OCI-M1 (cell line): ENCODE measurements at places on chromosomes 2 and 18.
A peak's percentile ranks its signal among the peaks of the same experiment; 100 is the strongest.

GRCh38 chr2:209988010-209988409, 14.4 kb upstream of the RPE start:
- peak; percentile 88 for DNase-seq

GRCh38 chr2:193810533-193810932, 1615.8 kb upstream of the TMEFF2 start:
- DNase-seq = no peak

GRCh38 chr2:148794558-148794957, 80.5 kb upstream of the KIF5C start:
- DNase-seq = no peak

GRCh38 chr2:18435426-18436037, 124.9 kb downstream of the RDH14 start:
- peak; percentile 80 for DNase-seq

- DNase-seq = no peak
Measured at GRCh38 chr2:121052521-121052920, 232.5 kb downstream of the TFCP2L1 start.

DNA sequence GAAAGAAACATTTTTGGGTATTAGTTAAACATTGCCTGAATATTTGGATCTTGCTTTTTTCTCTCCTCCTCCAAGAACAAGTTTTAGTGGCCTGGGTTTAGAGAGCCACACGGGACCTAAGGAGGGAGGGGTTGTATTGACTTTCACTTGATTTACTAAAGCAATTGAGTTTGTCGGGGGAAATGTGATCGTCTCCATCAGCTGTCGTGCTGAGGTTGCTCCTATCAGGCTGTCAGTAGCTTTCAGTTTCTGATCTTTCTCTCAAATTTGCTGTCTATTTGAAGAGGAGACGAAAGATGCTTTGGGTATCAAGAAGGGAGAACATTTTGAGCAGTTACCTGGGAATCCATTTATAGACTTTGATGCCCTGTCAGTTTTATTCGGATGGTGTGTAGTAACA, 106.0 kb downstream of the SETBP1 start:
- no peak for DNase-seq

GRCh38 chr2:104825124-104825865, 28.6 kb upstream of the POU3F3 start:
- no peak for DNase-seq

- peak; percentile 56 for DNase-seq
Measured at GRCh38 chr18:75211002-75211621, 515 bp downstream of the TSHZ1 start.

DNA sequence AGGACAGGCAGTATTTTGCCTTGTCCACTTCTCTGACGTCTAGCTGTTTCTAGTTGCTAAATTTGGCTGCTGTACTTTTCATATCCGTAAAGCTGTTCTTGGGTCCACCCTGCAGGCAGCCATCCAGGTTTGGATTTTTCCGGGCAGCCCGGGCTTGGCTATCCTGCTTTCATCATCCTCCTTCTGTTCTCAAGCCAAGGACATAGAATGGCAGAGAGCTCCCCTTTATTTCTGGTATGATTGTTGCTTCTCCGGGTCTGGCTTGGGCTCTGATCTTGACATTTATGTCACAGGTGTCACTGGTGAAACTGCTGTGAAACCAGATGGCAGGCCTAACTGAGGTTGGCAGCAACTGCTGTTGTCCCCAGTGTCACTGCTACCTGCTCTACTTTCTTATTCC, 35.5 kb downstream of the SCN2A start:
- DNase-seq = no peak

- DNase-seq = no peak
Measured at GRCh38 chr2:161044921-161045320, 115.3 kb upstream of the TANK start.

DNA sequence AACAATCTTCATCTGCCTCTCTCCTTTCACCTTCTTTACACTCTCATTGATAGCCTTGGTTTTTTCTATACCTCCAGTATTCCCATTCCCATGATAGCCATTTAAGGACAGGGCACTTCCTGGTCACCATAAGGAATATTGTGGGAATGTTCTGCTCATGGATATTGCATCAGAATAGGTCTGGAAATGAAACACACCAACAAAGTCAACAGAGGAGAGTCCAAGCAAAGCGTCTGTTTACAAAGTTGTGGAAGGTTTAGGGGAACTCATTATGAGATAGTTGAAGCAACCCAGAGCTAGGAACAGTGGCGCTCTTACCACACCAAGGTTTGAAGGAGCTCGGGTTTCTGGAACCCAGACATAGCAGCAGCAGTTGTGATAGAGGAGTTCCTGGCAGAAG, 150.3 kb upstream of the TNP1 start:
- no peak for DNase-seq

GRCh38 chr2:146597291-146597690, 1247.5 kb upstream of the ACVR2A start:
- no peak for DNase-seq

- DNase-seq = no peak
Measured at GRCh38 chr2:210517264-210517663, 39.1 kb upstream of the CPS1 start.

DNA sequence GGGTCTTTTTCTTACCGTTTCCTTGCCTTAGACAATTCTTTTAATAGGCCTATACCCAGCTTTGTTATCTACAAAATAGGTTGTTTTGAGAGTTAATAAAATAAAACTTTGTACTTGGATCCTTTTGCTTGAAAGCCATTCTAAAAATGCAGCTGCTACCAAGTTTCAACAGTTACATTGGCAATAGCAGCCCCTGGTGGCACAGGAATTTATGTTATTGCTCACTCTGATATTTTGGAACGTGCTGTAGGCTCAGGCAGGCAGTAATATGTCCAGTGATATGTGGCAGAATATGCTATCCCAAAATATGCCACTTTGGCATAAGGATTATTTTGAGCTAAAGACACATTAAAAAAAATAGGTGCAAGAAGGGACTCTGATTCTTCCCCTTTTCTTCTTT, 6.7 kb upstream of the COMMD1 start:
- peak; percentile 68 for DNase-seq

DNA sequence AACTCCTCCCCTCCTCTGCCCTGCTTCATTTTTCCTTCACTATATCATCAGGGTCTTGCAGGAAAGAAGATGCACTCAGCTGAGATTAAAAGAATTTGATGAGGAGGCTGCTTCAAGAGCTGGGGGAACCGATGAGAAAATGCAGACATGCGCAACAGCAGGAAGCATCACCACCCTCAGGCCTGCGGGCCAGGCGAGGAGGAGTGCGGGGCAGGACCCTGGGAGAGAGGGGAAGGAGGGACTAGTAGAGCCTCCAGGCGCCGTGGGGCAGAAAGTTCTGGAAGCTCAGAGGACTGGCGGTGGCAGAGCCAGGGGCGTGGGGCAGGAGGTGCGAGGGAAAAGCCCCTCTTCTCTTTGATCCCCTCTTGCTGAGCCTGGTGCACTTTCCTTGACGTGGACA, 108.2 kb downstream of the CD226 start:
- no peak for DNase-seq

DNA sequence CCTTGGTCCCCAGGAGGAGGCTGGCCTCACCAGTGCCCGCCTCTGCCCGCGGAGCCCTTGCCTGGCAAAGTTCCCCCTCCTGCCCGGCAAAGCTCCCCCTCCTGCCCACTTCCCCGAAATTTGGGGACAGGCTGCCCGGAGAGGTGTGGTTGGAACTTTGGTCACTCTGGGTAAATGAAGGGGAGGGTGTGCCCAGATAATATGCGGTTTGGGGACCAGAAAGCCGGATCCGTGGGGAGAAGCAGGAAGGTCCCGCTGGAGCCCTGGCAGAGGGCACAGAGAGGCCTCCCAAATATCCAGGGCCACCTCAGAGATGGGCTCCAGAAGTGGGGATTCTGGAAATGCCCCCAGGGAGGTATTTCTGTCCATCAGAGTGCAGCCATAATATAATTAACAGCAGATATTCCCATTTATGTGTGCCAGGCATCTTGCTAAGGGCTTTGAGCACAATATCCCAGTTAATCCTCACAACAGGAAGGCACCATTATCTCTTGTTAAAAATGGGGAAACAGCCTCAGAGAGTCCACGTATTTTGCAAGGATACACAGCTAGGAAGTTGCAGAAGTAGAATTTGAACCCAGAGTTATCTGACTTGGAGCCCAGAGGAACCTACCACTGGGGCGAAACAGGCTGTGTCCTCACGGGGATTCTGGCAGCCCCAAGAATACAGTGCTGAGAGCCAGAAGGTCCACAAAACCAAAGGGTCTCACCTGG, 914 bp downstream of the STEAP3 start:
- no peak for DNase-seq

DNA sequence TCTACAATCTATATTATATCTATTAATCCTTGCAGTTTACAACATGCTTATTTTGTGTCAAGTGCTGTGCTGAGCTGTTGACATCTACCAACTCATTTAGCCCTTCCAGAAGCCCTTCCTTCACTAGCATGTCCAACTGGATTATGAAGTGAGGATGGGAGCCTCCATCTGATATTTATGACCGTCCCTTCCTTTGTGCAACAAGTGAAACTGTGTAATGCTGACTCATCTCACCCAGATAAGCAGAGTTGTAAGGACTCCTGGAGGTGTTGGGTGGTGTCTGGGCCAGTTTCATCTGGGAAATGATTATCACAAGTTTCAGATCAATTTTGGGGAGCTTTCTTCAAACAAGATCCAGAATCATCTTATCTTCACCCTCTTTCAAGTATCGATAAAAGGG, 156.6 kb upstream of the ETAA1 start:
- DNase-seq = peak; percentile 2

DNA sequence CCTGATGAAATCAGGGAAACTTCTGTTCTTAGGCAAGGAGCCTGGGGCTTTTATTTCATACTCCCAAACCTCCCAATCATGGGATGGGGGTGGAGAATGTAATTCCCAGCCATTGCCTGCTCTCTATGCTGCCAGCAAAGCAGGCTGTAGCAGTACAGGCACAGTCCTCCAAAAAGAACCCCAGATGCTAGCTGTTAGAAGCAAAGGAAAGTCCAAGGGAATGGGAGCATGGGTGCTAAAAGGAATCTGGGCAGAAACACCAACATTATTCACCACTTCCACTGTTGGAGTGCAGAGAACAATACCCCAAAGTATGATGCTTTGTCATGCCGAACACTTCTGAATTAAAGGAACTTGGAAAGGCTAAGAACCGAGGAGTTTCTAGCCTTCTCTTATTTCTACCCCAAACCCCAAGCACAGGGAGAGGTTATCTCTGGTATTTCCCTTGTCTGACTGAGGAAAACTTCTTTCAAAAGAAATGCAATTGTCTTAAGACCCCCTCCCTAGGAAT, 24.7 kb downstream of the MDH1 start:
- no peak for DNase-seq

DNA sequence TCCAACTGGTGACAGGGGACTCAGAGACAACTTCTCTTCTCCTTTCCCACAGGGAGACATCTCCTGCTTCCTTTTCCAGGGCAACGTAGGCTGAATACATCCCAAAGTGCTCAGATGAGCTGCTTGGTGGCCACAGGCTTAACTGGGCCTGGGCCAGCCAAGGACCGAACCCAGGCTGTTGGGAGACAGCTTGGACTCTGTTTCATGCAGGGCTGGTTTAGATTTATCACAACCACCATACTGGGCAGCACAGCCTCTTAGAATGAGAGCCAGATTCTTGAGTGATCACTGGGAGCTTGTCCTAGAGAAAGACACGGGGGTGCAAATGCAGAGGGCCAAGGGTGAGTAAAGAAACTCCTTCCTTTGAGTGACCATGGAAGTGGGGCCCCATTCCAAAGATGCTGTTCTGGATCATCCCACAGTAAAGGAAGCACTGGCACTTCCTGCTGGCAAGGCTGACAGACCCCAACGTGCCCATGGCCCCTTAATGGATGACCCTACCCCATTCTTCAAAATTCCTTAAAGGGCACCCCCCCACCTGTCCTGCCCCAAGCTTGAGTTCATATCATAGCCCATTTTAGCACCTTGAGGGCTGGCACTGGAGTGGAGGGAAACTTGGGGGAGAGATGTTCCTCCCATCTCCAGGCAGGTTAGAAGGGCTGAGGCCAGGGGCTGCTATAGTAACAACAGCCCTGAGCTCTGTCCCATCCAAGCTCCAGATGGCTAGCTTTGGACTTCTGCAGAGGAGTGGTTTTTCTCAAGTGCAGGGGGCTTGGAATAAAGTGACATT, 84.1 kb downstream of the CAPN13 start:
- no peak for DNase-seq

DNA sequence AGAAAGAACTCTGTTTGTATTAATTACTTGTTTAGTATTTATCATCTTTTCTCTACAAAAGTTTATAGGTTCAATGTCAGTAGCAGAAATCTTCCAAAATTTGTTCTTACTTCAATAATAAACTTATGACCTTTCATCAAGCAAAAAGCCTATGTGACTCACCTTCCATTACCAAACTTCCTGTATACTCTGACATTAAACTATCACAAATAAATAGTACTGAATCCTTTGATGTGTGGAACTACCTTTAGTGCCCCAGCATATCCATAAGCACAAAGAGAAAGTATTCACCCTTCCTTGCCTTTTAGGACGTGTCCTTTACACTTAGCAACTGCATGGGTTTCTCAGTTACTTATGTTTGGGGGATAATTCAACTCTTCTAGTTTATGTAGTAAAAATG, 166.0 kb downstream of the EHBP1 start:
- no peak for DNase-seq

GRCh38 chr2:230665263-230665691, 47.4 kb upstream of the CAB39 start:
- no peak for DNase-seq

- no peak for DNase-seq
Measured at GRCh38 chr2:120385355-120386127, 39.6 kb downstream of the INHBB start.

GRCh38 chr2:13091455-13091854, 374.7 kb downstream of the TRIB2 start:
- DNase-seq = no peak

- DNase-seq = no peak
Measured at GRCh38 chr2:88254437-88255091, 84.4 kb downstream of the THNSL2 start.

GRCh38 chr2:11129598-11130449, 25.4 kb upstream of the SLC66A3 start:
- DNase-seq = peak; percentile 69

DNA sequence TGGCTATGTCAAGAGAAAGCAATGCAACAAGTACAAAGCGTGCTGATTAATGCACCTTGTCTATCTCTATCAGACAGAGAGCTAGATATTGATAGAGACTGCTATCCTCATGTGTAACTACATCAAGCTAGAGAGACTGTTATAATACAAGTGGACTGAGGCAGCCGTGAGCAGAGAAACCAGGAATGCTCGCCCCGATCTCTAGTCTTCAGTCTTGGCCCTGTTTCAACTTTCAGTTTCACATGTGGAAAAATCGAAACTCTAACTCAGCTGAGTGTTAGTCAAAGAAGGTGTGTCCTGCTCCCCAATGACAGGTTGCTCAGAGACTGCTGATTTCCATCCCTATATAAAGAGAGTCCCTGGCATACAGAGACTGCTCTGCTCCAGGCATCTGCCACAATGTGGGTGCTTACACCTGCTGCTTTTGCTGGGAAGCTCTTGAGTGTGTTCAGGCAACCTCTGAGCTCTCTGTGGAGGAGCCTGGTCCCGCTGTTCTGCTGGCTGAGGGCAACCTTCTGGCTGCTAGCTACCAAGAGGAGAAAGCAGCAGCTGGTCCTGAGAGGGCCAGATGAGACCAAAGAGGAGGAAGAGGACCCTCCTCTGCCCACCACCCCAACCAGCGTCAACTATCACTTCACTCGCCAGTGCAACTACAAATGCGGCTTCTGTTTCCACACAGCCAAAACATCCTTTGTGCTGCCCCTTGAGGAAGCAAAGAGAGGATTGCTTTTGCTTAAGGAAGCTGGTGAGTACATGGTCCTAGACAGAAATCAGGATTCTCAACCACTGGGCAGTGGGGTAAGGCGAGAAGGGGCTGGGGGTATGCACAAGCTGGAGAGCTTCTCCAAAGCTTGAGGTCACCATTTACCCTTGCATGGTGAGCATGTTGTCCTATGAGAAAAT, at the start of gene RSAD2:
Gene RSAD2, plus strand, starts transcription at position 376 of the 903 bp plus-strand sequence. Its CDS starts 24 bp downstream, at position 400.
- DNase-seq = peak; percentile 90
